ENCODE measurements at places on chromosomes 6 and 20.

GRCh38 chr20:17542993-17543412 is 11.8 kb upstream of the BFSP1 start:
- DNase-seq: peak; percentile 93

GRCh38 chr20:34907616-34908469 is 31.4 kb downstream of the ACSS2 start:
- DNase-seq: peak; percentile 94

DNA sequence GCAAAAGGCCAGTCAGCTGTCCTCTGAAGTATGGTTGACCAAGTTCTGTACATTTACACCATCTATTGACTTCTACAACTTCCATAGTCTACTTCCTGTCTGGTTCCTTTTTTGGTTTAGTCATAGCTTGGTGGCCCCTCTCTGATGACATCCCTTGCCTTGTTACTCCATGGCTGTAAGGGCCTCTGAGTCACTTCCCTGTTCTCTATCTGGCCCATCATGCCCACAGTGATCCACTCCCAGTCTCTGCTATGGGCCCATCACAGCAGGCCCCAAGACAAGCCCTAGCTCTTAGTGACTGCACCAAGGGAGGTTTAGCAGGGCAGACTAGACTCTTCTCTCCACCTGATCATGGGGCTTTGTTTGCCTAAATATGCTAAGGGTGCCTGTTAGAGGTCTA is 441.6 kb downstream of the HACE1 start:
- DNase-seq: peak; percentile 1

DNA sequence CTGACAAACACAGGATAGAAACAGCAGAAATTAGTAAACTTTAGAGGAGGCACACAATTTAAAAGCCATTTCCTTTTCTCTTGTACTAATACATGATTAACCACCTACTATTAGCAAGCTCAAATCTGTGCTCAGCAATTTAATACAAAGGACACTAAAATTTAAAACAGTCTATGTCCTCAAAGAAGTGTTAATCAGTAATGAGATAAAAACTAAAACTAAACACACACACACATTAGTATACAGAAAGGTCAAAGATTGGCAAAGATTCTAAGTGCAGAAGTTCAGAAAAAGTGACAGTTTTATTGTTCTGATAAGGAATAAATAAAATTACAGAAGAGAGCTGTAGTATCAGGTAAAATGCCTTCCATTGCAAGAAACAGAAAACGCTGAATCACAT is 73.9 kb upstream of the RUNX2 start:
- DNase-seq: no peak

DNA sequence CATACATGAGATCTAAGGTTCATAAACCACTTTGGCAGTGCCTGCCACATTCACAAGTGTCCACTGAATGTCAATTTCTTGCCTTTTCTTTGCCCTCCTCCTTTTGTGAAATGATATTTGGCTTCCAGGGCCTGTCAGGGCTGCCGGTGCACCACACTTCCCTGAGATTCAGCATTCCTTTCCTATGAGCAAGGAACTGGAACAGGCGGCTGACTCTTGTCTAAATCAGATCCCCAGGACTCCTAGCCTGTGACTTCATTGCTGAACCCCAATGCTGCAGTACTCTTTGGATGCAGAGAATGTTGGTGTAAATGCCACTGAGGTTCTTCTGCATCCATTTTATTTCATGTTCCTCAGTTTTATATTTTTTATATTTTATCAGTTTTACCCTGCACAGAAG is 172.2 kb downstream of the ARID1B start:
- peak; percentile 83 for DNase-seq

DNA sequence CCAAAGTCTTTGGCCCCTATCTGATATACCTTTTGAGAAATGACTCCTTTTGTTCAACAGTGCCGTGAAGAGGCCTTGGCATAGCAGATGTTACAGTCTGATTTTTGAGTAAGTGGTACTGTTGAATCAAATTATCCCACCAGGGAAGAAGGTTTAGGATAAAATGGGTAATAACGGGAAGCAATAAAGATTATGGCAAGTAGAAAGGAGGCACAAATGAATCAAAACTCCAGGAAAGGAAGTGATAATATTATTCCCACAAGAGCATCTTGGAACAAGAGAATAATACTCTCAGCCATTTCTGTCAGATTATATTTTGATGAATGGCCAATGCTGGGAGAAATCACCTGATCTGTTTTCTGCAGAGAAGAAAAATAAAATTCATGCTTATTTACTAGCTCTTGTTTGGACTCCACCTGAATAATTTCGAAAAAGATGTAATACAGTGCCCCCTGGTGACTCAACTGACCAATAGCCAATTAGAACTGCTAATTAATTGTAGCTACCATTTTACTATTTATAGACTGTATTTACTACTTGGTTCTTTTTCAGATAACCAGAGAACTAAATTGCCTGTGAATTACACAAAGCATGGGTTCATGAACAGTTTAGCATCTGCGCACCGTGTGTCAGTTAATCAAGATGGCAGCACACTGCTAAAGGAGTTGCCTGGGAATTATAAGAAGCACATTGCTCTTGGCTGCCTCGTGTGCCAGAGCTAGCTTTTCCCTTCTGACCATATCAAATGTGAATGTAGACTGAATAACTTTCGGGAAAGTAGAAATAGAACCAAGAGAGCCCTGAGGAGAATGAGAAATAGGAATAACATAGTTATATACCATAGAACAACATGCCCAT is 78.5 kb upstream of the TRDN start:
- DNase-seq: peak; percentile 3

GRCh38 chr20:50360218-50360672 is 149.9 kb upstream of the PTPN1 start:
- DNase-seq: no peak

DNA sequence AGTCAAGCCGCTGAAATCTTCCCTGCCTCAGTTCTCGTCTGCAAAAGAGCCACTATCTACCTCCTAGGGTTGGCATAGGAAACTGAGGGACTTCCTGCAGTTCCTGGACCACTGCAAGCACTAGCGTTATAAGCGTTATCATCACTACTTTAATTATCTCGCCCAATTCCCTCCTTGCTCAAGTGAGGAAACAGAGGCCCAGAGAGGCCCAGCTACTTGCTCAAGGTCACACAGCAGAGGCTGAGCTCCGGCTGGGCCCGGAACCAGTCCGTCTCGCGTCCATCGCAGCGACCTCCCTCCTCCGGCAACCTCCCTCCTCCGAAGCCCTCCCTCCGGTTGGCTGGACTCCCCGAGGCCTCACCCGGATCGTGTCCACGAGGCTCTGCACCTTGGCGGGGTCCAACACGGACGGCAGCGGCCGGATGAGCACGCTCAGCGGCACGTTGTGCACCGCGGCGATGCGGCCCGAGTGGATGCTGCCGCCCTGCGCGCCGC is 338 bp downstream of the SRXN1 start:
- DNase-seq: peak; percentile 25

GRCh38 chr20:44752099-44752931 is 6.7 kb downstream of the KCNK15 start:
- no peak for DNase-seq

DNA sequence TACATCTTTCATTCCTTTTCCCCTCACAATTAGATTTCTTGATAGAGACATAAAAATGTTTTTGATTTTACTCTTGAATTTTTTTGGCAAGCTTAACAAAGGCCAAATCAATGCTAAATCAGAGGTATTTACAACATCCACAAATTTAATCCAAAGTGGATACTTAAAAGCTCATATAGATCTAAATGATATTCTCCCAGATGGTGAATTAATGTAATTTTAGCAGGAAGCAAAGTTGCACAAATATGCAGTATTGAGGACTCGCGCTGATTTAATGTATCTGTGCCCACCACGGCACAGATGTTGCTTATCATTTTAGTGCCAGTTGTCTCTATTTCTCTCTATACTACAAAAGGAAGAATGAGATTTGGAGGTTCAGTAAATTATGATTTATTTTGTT is 167.4 kb downstream of the COL19A1 start:
- no peak for DNase-seq

- DNase-seq: peak; percentile 24
Observed at GRCh38 chr6:9647599-9647998, 767.3 kb downstream of the TFAP2A start.

GRCh38 chr6:73180763-73181619 is 44.3 kb downstream of the KHDC1L start:
- peak; percentile 73 for DNase-seq

- no peak for DNase-seq
Observed at GRCh38 chr20:63042448-63043071, 35.8 kb upstream of the BHLHE23 start.

- no peak for DNase-seq
Observed at GRCh38 chr20:1299522-1299921, 29.4 kb downstream of the SDCBP2 start.

DNA sequence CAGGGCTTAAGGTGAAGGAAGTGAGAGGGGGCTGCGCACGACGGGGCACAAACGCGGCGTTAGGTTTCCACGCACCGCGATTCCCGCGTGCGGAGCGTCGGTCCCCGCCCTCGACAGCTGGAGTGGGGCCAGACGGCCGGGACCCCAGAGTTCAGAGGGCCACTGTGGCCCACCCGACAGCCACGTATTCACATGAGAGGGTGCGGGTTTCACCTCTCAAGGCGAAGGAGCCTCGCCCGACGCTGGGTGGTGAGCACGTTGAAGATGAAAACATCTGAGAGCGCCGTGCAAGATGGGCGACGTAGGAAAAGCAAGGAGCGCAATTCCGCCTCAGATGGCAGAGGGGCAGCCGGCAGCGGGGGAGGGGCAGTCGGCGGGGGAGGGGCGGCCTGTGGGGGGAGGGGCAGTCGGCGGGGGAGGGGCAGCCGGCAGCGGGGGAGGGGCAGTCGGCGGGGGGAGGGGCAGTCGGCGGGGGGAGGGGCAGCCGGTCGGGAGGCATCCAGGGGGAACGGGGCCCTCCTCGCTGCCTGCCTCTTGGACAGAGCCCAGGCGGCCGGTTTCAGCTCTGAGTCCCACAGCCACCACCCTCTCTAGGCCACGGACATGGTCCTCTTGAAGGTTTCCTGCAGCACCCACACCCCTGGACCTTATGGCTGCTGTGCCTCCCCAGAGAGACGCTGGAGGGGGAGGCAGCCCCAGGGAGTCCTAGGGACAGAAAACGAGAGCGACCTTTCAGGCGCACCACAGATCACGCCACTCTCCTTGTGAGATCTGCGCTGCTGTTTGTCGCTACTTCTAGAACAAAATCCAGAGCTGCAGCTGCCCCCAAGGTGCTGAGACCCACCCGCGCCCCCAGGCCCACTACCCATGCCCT is 113.7 kb downstream of the DLL1 start:
- no peak for DNase-seq

- no peak for DNase-seq
Observed at GRCh38 chr6:159056003-159056402, 11.2 kb upstream of the TAGAP start.

DNA sequence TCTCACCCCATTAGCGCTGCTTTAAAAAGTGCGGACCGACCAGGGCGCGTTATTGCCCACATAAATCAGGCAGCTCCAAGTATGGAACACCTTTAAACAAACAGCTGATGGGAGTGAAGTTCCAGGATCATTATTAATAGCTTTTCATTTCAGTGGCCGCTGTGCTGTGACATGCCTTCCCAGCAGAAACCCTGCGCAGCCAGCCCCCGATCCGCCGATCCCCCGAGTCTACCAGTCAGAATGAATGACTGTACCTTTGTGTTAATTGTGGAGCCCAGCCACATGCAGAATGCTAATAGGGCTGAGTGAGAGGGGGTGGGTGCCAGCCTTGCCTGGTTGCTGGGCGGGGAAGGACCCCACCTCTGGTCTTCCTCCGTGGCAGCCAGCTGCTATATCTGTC is 21.9 kb downstream of the CDH22 start:
- DNase-seq: no peak

- peak; percentile 12 for DNase-seq
Observed at GRCh38 chr20:3406481-3407039, 909 bp downstream of the DNAAF9 start.

DNA sequence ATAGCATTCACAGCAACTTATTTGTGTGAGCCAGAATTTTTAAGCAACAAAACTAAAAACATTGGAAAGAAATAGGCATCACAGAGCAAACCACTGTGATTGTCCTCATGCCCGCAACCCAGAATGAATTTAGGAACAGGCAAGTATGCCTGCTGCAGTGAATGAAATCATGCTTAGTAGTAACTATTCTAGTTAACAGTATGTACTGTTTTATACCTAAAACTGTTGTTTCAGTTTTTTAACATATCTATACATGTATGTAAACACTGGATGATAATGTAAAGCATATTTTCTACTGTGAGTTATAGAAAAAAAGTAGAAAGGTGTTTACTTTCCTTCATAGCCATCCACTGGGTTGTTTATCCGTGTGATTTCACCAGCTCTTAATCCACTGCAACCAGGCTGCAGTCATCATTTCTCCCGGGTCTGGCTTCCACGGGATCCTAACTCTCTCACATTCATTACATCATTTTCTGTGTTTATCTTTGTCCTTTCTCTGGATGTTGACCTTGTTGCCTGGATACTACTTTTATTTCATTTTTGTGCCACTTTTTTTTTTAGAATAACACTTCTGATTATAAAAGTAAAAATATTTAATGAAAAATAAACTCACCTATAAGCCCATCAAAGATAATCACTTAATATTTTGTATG is 3.6 kb upstream of the ARFGEF3 start:
- DNase-seq: no peak

- DNase-seq: no peak
Observed at GRCh38 chr6:37441651-37442050, 8.6 kb downstream of the CMTR1 start.

DNA sequence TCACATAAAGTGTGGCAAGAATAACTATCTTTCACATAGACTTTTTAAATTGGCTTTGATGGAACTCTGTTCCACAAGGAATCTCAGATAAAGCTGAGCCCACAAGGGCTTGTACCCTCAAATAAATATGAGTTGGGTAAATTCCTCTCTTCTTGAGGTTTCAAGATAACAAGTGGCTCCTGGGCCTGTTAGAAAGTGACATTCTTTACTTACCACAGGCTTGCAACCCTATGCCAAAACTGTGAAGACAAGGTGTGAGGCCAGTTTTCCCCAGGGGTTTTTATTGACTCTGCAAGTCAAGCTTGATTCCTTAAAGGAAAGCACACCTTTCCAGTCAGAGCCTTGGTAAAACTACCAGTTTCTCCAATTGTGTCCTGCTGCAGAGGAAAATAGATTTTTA is 664.8 kb upstream of the GJE1 start:
- peak; percentile 71 for DNase-seq

DNA sequence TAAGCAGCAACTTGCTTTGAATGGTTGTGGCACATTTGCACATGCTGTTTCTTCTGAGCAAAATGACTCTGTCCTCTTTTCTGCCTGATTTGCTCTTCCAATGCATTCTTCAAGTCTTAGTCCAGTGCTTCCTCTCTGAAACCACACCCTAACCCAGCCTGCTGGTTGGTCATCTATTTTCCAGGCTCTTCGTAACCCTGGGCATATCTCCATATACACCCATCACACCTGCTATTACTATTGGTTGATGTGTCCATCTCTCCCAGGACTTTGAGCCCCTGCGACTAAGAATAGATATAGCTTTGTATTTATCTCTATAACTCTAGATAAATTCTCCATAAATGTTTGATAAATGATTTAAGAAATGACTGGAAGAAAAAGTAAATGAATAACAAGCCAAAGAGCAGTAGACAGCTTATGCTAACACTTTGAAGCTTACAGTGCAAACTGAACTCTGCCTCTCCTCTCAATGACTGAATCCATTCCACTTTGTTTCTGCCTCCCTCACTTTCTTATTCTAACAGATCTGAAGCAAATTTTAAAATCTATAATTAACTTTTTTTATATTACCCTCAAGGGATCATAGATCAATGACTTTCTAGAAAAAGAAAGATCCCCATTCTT is 59.7 kb upstream of the NT5E start:
- DNase-seq: no peak

Data from fibroblast of skin of right biceps (primary cell).